ENCODE measurements at places on chromosomes 2 and 18. TPM values are rescaled to one million over a fixed set of nuclear protein-coding genes. Genes with fewer than 3 reads are reported as not detected.

DNA sequence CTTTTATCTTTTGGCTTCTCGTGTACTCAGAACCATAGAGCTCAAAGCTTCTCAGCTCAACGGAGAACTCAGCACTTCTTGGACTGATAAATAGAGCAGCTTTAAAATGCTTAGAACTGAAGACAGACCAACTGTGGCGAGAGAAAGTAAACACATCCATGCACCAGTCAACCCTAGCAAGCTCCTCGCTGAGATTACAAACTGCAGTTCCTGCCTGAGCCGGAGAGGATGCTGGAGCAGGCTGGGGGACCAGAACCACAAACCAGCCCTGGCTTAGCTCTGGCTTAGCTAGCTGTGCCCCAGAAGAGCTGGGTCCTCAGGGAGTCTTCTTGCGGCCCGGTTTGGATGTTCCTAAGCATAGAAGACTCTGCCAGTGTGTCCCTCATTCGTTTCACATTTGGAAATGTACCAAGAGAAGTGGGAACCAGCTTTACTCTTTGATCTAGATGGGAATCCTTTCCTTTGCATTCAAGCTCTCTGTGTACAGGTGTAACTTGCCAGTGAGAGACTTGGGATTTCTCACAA, 5.6 kb downstream of the PAX8 start:
- no peaks in the 10 kb centered on the region for H3K27me3 ChIP-seq
- H3K4me1 ChIP-seq, result peaks cover 2% of the 10 kb centered on the region
- H3K36me3 ChIP-seq, result no peaks in the 10 kb centered on the region
- DNase-seq, result no peak

FASTKD2 gene
- 23.4 TPM for total RNA-seq

DNA sequence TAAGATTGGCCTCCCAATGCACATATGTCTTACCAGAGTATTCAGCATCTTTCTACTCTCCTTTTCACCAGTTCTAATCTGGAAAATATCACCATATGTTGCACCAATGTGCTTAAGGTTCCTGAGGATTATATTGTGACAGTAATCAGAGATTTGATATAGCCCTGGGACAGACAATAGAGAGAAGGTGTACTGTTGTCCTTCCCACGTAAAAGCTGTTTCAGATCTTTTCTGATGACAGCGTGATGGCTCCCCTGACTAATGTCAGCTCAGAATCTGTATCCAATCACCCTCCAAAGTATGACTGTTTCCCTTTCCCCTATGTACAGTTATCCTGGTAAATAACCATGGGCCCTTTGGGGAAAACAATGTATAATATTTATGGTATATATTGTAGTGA, 9.0 kb upstream of the MLPH start:
- H3K36me3 ChIP-seq, result no peaks in the 10 kb centered on the region
- no peak for DNase-seq
- no peaks in the 10 kb centered on the region for H3K27me3 ChIP-seq
- H3K4me3 ChIP-seq, result no peak overlapping the region
- peaks cover 16% of the 10 kb centered on the region for H3K4me1 ChIP-seq

DNA sequence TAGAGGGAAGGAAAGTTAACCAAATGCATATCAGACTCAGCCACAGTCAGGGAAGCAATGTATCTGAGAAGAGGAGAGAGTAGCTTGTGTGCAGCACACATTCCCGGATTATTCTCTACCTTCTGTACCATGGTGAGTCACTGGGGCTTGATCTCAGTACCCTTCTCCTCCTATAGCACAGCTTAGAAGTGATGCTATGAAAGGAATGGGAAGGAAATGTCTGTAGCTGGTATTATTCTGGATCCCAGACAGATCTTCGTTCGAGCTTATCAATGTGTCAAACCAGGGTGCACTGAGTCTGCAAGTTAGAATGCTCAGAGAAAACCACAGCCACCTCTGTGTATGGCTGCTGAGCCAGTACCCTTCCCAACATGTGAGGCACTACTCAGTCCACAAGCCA, 88.0 kb upstream of the NFU1 start:
- H3K27ac ChIP-seq, result no peak overlapping the region
- H3K27me3 ChIP-seq, result no peaks in the 10 kb centered on the region

LIMS4 gene
- 0.99 TPM for total RNA-seq

Data from ovary (tissue), 10 donors.